ENCODE measurements at places on chromosomes 11 and 22.

DNA sequence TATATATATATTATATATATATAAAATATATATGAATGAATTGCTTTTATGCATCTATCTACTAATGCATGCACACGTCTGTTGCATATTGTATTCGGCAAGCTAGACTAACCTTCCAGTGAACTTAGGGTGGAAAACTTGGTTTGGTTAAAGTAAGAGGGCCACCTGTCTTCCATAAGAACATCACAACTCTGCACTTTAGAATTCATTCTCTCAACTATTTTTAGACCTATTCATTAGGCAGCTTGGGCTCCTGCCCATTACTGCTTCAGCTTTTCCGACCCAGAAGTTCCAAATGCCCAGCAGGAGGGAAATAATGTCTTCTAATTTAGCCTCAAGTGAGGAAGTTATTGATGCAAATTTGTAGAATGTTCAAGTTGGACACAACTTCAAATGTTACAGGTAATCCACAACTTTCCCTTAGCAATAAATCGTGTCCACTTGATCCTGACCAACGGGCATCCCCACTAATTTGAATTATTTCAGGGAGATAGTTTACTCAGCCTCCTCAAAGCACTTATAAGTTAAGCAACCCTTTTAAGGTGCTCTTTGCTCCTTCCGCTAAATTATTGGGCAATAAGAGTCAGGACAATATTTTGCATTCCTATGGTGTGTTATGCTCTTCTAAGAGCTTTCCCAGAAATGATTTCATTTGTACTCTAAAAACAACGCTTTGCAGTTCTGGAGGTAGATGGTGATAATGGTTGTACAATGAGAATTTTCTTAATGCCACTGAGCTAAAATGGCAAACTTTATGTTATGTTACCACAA is 132.3 kb downstream of the OPCML start:
- no peak for DNase-seq

DNA sequence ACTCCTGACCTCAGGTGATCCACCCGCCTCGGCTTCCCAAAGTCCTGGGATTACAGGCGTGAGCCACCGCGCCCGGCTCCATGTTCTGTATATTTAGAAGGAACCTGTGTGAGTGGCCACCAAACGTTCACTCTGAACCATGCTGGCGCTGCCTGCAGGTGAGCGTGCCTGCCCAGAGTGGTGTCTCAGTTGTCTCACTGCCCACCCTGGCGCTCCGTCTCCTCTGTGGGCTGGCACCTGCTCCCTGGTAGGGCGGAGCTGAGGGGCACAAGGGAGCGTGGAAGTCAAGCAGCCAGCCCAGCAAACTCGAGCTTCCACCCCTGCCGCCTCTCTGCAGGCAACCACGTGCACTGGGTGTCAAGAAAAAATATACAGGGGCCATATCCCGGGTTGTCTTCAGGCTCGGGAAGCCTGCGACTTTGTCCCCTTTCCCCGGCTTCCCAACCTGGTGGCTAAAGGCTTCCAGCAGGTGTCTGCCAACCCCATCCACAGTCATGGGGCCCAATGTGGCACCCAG is 16.7 kb downstream of the TXN2 start:
- no peak for DNase-seq

DNA sequence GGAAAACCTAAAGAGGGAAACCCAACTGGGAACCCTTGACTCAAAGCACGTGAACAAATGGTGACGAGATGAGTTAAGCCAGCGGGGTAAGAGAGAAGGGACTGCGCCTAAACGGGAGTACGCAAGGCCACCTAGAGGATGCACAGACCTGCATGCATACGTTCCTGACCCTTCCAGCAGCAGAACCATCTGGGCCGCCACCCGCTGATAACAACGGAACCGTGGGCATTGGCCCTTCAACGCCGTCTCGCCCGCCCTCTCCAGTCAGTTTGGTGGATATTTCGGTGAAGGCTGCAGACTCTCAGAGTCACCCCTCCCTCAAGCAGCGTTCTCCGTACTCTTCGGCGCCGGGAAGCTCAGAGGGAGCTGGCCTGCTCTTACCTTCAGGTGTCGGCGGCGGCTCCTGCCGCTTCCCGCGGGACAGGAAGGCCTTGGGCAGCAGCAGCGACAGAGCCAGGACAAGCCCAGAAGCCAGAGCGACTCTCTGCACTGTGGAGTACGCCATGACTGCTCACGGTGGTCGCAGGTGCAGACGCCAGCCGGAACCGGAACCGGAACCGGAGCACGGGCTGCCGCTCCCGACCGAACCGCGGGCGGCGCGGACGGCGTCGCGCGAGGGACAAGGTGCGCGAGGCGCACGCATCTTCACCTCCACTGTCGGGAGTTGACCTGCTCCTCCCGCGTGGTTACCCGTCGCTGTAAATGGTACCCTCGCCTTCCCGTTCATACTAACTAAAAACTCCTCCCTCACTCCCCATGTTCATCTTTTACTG is at the start of gene RIC3:
TSS of gene RIC3 (minus strand) at position 541 of the 773 bp plus-strand sequence. CDS start at position 505, 36 bp downstream.
- peak; percentile 59 for DNase-seq

DNA sequence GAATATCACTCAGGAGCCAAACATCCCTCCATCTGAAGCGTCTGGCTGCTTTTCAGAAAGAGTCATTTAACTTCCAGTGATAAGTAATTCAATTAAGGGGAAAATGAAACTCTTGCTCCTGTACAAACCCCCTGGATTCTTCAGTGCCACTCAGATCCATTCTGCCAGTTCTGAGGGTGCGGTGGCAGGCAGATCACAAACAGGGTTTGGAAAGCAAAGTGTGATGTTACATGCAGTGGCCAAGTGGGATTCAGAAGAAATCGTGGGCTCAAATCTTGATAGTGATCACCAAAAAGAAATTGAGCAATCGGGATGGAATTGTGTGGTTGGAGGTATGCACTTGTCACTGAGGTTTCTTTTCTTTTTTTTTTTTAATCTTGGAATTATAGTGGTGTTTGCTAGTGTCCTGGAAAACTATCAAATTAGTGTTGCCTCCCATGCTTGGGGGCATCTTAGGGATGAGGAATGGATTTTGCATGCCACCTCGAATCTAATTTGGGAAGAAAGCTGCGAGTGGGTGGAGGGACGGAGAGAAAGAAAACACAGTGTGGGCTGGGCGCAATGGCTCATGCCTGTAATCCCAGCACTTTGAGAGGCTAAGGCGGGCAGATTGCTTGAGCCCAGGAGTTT is 22.5 kb upstream of the RTL6 start:
- DNase-seq: no peak

- peak; percentile 45 for DNase-seq
Measured at GRCh38 chr11:74000307-74001133, 8.4 kb downstream of the UCP3 start.

All from sciatic nerve (tissue), 2 donors.